ENCODE measurements at places on chromosomes 3 and 15.
A peak's percentile ranks its signal among the peaks of the same experiment; 100 is the strongest.

DNA sequence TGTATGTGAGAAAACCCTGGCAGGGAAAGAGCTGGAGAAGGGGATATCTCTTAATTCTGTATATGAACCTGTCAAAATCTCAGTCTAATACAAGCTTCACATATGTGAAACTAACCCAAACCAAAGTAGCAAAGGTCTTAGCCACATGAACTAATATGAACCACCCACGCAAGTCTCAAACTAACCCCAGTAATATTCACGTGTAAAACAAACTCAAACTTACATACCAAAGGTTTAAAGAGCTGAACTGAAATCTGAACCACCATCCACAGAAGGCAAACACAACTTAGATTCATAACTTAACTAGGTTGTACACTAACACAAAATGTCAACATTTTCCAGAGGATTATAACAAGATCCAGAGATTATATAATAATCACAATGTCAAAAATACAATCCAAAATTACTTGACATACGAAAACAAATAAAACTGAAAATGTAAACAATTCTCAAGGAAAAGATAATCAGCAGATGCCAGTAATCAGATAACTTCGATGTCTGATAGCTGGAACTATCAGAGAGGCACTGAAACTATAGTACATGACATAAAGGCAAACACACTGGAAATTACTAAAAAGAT lies 64.1 kb downstream of the VPS13C start:
- no peak for DNase-seq

DNA sequence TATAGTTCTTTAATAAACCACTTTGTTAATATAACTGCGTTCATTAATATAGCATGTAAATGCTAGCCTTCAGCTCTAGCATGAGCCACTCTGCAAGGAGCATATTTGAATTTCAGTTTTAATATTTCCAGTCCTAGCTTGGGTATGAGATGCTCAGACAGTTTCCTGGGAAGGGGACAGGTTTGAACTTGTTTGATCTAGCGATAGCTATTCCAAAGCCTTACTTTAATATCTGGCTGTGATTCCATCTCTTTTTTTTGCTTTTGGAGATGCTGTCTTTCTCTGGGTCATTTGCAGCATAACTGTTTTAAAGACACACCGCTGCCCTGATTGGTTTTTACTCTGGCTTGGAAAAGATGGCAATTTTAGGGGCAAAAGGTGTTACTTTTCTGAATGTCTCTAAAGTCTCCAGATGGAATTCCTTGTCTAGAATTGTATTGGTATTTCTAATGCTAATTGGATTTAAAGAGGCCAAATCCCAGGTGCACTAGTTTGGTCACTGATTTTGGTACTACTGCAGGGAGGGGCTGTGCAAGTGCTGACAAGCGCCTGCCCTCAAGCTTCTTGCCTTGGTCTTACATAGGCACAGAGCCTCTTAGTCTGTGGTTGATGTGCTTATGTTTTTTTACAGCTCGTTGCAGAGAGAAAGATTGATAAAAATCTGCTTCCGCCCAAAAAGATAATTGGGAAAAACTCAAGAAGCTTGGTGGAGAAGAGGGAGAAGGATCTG lies 2.8 kb downstream of the NISCH start:
- DNase-seq, result peak; percentile 45

GRCh38 chr3:50336452-50337174 lies 4.0 kb downstream of the RASSF1 start:
- DNase-seq, result peak; percentile 49

DNA sequence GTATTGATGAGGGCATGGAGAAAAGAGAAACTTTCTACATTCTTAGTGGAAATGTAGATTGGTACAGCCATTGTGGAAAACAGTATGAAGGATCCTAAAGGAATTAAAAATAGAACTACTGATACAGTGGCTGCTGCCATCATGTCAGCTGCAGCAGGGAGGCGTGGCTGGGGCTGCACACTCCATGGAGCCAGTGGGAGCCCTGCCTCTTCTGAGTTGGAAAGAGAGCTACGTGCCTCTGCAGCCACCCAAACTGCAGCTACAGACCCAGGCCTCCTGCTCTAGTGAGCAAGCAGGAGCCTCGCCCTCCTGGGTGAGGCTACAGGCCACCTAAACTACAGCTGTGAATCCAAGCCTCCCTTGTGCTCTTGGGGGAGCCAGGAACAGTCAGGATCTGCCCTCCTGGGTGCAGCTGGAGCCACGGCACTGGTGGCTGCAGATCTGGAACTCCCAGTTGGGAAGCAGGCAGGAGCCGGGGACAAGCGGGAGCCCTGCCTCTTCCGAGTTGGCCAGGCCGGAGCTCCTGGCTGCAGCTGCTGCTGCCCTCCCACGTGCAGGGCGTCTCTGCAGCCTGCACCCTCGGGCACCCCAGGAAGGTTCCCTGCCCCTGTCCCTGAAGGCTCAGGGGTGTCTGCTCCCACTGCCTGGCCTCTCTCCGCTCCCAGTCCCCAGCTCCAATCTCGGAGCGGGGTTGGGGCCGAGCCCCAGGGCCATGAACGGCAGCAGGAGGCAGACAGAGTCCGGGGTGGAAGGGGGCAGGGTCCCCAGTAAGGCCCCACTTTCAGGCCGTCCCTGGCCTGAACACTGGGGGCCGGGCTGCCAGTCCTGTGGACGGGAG lies 64.5 kb downstream of the THBS1 start:
- no peak for DNase-seq

DNA sequence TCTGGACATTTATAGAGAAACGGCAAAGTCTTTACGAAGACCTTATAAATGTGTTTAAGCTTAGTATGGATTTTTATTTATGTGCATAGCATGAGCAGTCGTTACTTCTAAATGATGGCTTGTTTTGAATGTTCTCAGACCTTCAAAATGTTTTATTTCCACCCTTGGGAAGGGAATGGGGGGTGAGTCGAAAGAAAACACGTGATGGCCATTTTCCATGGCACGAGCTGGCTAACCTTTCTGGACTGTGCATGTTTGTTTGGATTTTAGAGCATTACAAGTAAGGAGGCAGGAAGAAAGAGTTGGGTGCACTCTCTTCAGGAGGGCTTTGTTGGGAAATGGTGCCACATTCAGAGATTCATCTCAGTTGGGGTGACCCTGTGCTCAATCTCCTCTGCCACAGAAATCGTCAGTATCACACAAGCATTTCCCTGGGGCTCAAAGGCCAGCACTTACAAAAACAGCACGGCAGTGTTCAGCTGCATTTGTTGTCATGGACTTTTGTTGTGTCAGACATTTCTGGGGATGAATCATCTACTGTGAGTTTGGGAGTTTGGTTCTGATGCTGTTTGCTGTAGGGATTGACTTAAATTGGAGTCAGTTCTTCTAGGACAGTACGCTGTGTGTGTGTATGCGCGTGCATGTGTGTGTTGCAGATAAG lies 52.3 kb upstream of the ADAMTS9 start:
- DNase-seq, result no peak

DNA sequence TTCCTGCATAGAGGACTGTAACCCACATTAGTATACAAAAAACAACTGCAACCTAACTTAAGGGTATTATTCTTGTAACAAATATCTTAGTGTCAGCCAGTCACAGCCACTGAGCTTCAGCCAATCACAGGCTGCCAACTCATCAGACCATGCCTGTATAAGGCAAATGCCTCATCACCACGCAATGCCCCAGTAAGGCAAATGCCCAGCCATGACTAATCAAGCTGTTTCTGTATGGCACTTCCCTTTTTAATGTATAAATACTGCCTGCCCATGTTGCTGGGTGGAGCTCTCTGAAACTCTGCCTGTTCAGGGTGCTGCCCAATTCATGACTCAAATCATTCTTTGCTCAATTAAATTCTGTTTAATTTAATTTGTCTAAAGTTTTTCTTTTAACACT lies 18.4 kb upstream of the GABRA5 start:
- DNase-seq, result no peak

GRCh38 chr3:69926385-69926784 lies 73.1 kb upstream of the SAMMSON start:
- no peak for DNase-seq

GRCh38 chr3:134344560-134344959 lies 29.7 kb downstream of the AMOTL2 start:
- no peak for DNase-seq

GRCh38 chr3:183502237-183503181 lies 53.0 kb downstream of the KLHL6 start:
- DNase-seq, result no peak

DNA sequence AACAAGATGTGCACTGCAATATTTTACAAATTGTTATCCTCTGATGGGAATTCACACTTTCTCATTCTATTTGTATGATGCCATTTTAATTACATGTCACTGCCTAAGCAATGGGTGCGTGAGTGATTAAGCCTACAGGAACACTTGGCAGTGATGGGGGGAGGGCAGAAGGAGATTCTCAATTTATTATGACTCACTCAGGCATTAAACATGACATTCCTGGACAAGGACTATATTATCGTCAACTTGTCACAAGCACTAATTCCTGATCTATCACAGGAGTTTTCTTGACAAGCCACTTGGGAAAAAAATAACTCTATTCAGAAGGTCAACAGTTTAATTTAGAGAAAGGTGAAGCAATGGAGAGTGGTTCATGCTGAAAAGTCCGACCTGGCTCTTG lies 556.8 kb downstream of the NSUN3 start:
- DNase-seq, result no peak

GRCh38 chr3:62109534-62109933 lies 263.8 kb downstream of the FEZF2 start:
- DNase-seq, result peak; percentile 89

DNA sequence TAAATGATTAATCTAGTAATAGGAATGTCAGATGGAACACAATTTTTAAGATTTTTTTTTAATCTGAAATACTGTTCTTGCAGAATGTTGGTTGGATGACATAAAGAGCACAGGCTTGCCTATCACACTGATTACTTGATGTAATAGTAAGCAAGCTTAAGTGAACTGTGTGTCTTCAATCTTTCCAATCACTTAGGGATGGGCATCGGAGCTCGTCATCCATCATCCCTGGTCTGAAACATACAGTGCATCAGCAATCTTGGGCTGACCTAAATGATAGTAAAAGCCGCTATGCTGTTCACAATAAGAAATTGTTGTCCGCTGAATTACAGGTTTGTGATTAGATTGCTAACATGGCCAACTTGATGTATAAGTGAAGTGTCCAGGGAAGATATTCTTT lies 195.8 kb downstream of the WDR72 start:
- DNase-seq, result no peak

- DNase-seq, result no peak
These were observed 478.2 kb upstream of the ROBO2 start for GRCh38 chr3:76561494-76562236.

- DNase-seq, result no peak
These were observed 22.7 kb upstream of the TMEM41A start for GRCh38 chr3:185521349-185522138.

DNA sequence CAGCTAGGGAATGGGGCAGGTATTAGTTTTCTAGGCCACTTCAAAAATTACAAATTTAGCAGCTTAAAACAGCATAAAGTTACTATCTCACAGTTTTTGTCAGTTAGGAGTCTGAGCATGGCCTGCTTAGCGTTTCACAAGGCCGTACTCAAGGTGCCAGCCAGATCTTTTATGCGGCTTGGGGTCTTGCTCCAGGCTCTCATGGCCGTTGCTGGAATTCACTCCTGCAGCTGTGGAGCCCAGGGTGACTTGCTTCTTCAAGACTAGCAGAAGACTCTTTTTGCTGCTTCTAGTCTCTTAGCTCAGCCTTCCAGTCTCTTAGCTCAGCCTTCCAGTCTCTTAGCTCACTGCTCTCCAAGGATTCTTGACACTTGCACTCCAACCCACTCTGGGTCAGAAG lies 242.1 kb upstream of the CTDSPL start:
- no peak for DNase-seq

DNA sequence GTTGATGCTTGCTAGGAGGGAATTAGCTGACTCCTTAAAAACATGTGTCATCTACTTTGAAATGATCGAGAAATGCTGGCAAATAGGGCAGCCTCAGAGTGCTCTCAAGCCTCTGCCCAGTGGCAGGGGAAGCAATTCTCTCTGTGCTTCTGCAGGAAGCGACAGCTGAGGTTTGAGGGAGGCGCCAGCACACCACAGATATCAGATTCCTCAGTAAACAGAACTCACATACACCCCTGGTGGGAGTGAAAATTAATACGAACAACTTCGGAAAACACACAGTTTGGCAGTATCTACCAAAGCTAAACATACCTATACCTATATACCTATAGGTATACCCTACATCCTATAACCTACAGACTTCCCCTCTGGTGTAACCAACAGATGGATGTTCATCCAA lies 61.3 kb downstream of the NSMCE3 start:
- DNase-seq, result no peak

DNA sequence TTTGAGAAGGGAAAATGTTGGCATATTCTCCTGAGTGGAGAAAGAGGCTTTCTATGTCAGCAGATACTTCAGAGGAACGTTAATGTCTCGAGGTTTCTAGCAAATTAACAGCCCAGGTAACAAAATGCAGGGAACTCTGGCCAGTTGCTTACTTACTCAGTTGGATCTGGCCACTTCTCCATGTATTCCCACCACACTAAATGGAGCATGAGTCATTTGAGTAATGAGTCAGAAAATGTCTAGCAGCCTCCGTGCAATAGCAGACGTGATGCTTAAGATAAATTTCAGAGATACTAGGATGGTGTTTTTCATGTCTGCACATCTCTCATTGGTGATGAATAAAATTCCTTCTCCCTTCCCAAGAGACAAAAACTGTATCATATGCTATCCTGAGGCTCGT lies 671.5 kb downstream of the FHIT start:
- DNase-seq, result peak; percentile 91

- DNase-seq, result no peak
These were observed 1027.7 kb upstream of the NR2F2 start for GRCh38 chr15:95302809-95303208.

GRCh38 chr3:51391566-51392354 lies 675 bp downstream of the RBM15B start:
- peak; percentile 37 for DNase-seq

GRCh38 chr3:26058901-26059321 lies 269.0 kb downstream of the OXSM start:
- no peak for DNase-seq

- no peak for DNase-seq
These were observed 58.6 kb downstream of the SIDT1 start for GRCh38 chr3:113590983-113591382.

DNA sequence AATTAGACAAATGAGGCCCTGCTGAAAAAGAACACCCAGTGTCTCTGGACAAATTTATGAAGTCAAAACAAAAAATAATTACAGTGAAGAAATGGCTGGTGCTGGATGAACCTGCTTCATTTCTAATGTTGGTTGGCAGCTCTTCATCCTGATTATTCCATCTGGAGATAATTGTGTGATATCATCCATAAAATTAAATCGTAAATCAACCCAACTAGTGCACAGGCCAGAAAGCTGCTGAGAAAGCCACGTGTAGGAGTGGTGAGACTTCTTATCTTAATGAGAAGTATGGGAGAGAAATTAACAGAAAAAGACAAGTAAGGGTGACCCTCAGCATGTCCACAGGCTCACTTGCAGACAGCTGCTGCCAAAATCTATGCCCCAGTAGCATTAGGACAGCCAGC lies 465.2 kb upstream of the TGFBR2 start:
- no peak for DNase-seq

All from mammary epithelial cell (primary cell).